SJSA1 (cell line): ENCODE measurements at places on chromosomes 6 and 20.

- no peaks in the 10 kb centered on the region for H3K27me3 ChIP-seq
- H3K27ac ChIP-seq = no peak overlapping the region
- DNase-seq = no peak
- H3K4me3 ChIP-seq = no peak overlapping the region
Observed at GRCh38 chr6:15915508-15916178, 213.2 kb upstream of the MYLIP start.

GRCh38 chr20:59378396-59378795 is 78.0 kb downstream of the EDN3 start:
- H3K4me1 ChIP-seq = no peaks in the 10 kb centered on the region
- no peaks in the 10 kb centered on the region for H3K36me3 ChIP-seq
- H3K27ac ChIP-seq = no peak overlapping the region
- peaks cover 4% of the 10 kb centered on the region; the same call in 1 of the 2 replicates for H3K27me3 ChIP-seq
- no peak for DNase-seq

- peaks cover 11% of the 10 kb centered on the region for H3K4me1 ChIP-seq
- no peaks in the 10 kb centered on the region for H3K36me3 ChIP-seq
- H3K27me3 ChIP-seq = no peaks in the 10 kb centered on the region
- H3K27ac ChIP-seq = no peak overlapping the region
Observed at GRCh38 chr6:140370976-140371870, 996.8 kb upstream of the CITED2 start.

- H3K4me1 ChIP-seq = no peaks in the 10 kb centered on the region
- H3K36me3 ChIP-seq = no peaks in the 10 kb centered on the region
- no peak overlapping the region for H3K4me3 ChIP-seq
- no peaks in the 10 kb centered on the region for H3K27me3 ChIP-seq
- H3K27ac ChIP-seq = no peak overlapping the region
Observed at GRCh38 chr20:13878566-13878965, 93.7 kb downstream of the NDUFAF5 start.

DNA sequence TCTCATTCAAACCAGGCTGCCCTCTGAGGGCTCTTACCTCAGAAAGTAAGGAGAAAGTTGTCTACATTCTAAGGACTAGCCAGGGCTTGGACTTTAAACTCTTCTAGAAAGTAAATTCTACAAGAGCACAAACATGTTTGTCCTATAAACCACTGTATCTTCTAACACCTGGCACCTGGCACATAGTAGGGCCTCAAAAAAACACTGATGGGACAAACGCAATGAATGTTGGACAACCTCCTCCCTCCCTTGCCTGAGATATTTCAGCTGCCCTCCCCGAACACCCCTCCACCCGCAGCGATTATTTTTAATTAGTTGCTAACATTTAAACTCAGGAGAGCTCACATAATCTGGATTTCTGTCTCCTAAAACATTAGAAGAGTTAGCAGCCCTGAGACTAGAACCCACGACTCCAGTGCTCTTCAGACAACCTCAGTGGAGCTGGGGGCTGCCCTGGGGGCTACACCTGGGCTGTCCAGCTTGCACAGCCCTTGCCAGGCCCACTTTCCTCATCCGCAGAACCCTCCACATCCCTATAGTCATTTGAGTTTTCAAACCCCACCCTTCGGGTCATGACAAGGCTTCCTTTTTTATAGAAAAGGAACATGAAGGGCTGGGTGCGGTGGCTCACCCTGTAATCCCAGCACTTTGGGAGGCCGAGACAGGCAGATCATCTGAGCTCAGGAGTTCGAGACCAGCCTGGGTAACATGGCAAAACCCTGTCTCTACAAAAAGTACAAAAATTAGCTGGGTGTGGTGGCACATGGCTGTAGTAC is 4.9 kb downstream of the HCK start:
- DNase-seq = no peak
- no peak overlapping the region for H3K4me3 ChIP-seq
- no peaks in the 10 kb centered on the region for H3K4me1 ChIP-seq
- no peak overlapping the region for H3K27ac ChIP-seq
- no peaks in the 10 kb centered on the region for H3K36me3 ChIP-seq

DNA sequence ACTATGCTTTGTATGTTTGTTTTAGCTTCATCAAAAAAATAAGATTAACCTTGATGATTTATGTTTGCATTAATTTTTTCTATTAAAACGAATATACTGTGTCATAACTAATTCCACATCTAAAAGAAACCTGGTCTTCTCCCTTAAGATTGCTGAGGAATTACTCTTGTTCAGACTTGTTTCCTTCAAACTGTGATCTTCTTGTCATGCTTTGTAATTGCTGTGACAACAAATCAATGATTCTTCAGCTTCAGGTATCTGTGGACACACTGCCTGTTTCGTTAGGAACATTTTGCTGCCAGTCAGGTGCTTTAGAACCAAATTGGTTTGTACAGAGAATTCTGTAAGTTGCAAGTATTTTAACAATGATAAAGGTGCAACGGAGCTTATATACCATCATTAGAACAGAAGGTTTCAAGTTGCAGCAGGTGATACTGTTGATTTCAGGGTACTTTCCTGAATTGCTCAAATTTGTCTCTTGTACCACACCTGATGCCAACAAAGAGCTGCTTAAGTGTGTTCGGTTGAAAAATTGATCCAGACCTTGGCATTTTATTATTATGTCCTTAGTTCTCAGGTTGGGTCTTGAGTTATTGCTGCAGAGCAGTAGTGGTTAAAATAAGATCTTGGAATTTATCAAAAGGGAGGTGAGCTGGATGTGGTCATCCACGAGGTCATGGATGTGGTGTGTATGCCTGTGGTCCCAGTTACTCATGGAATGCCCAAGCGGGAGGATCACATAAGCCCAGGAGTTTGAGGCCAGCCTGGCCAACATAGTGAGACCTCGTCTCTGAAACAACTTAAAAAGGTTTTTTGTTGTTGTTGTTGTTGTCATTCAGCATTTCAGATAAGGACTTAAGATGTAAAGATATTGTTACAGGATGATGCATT is 19.5 kb downstream of the SYTL3 start:
- no peak overlapping the region for H3K4me3 ChIP-seq
- peaks cover 4% of the 10 kb centered on the region for H3K4me1 ChIP-seq

DNA sequence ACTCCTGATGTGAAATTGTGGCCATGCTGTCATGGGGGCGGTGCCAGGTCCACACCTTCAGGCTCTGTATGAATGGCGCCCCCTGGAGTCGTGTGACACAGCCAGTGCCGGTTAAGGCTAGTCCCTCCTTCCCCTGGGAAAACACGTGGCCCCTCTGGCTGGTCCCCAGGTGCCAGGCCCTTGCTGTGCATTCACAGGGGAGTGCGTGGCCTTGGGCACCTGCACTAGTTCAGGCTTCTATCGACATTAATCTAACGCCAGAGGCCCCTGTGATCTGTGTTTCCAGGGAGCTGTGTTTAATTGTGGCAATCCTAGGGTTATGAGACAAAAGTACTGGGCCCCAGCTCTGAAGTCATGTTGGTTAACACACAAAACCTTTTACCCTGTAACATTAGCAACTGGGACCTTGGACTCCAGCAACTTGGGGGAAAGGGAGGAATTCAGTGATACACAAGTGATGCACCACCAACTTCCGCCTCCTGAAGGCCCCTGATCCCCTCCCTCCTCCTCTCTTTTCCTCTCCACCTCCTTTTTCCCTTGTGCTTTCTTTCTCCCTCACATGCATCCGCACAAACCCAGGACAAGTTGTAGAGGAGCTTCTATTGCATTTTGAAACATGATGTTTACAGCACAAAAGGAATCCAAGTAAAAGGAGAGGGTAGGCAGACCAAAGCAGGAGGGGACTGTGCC is 74.0 kb downstream of the SSR1 start:
- DNase-seq = peak; percentile 48
- no peak overlapping the region for H3K4me3 ChIP-seq
- peaks cover 37% of the 10 kb centered on the region for H3K36me3 ChIP-seq

GRCh38 chr20:57685146-57685758 is 24.6 kb downstream of the PMEPA1 start:
- no peaks in the 10 kb centered on the region for H3K4me1 ChIP-seq
- no peak overlapping the region for H3K27ac ChIP-seq
- H3K36me3 ChIP-seq = no peaks in the 10 kb centered on the region
- DNase-seq = no peak
- no peaks in the 10 kb centered on the region for H3K27me3 ChIP-seq

DNA sequence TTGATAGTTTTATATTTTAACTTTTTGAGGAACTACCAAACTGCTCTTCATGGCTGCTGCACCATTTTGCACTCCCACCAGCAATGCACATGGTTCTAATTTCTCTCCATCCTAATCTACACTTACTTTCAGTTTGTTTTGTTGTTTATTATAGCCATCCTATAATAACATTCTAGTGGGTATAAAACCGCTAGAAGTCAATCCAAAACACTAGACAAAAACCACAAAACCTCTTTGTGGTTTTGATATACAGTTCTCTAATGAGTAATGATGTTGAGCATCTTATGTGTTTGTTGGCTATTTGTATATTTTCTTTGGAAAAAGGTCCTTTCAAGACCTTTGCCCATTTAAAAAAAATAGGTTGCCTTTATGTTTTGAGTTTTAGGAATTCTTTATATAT is 5.6 kb downstream of the RPP21 start:
- H3K4me1 ChIP-seq = peaks cover 3% of the 10 kb centered on the region; the same call in 1 of the 2 replicates
- peaks cover 38% of the 10 kb centered on the region for H3K27me3 ChIP-seq
- no peak for DNase-seq
- H3K36me3 ChIP-seq = peaks cover 7% of the 10 kb centered on the region; the same call in 1 of the 2 replicates

- no peaks in the 10 kb centered on the region for H3K36me3 ChIP-seq
- H3K4me3 ChIP-seq = no peak overlapping the region
- H3K4me1 ChIP-seq = no peaks in the 10 kb centered on the region
- DNase-seq = no peak
- H3K27ac ChIP-seq = no peak overlapping the region
Observed at GRCh38 chr20:35238735-35239134, 12.2 kb downstream of the MMP24 start.

- no peak overlapping the region for H3K4me3 ChIP-seq
- H3K36me3 ChIP-seq = no peaks in the 10 kb centered on the region
- no peak for DNase-seq
- peaks cover 4% of the 10 kb centered on the region for H3K4me1 ChIP-seq
- no peak overlapping the region for H3K27ac ChIP-seq
Observed at GRCh38 chr6:167502471-167502870, 177.6 kb downstream of the TTLL2 start.

- no peaks in the 10 kb centered on the region for H3K27me3 ChIP-seq
- H3K36me3 ChIP-seq = no peaks in the 10 kb centered on the region
- H3K4me1 ChIP-seq = peaks cover 24% of the 10 kb centered on the region
- H3K4me3 ChIP-seq = no peak overlapping the region
- no peak for DNase-seq
Observed at GRCh38 chr6:129842881-129843409, 18.2 kb downstream of the TMEM244 start.

DNA sequence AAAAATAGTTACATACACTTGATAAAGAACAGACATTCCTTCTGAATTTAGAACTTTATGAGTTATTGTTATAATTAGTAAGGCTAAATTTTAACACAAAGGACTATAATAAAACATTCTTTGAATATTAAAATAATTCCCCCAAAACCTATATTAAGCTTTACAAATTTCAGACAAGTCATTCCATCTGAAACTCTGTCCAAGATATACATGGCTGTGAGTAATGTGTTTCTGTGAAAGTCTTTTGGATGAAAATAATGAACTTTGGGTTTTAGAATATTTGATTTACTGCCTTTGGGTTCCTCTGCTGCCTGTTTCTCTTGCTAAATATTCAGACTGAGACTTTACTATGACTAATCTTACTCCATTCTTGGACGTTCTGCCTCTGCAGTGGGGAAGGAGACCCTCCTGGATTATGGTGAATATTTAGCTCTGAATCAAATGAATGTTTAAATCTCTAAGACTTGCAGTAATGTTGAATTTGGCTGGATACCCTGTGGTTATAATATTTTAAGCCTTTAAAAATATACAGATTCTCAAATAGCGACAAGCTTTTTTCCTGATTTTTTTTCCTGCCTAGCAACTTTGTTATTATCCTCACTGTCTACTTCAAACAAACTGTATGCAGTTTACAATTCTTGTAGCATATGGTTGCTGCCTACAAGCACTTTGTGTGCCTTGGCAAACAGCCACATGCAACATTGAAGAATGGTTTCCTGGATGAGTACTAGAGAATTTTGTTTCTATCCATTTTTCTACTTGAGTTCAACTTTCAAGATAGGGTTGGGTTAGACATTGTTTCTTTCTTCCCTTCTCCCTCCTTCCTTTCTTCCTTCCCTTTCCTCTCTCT is 51.4 kb downstream of the TXLNB start:
- no peak overlapping the region for H3K4me3 ChIP-seq
- peak; percentile 36 for DNase-seq
- H3K27ac ChIP-seq = no peak overlapping the region

DNA sequence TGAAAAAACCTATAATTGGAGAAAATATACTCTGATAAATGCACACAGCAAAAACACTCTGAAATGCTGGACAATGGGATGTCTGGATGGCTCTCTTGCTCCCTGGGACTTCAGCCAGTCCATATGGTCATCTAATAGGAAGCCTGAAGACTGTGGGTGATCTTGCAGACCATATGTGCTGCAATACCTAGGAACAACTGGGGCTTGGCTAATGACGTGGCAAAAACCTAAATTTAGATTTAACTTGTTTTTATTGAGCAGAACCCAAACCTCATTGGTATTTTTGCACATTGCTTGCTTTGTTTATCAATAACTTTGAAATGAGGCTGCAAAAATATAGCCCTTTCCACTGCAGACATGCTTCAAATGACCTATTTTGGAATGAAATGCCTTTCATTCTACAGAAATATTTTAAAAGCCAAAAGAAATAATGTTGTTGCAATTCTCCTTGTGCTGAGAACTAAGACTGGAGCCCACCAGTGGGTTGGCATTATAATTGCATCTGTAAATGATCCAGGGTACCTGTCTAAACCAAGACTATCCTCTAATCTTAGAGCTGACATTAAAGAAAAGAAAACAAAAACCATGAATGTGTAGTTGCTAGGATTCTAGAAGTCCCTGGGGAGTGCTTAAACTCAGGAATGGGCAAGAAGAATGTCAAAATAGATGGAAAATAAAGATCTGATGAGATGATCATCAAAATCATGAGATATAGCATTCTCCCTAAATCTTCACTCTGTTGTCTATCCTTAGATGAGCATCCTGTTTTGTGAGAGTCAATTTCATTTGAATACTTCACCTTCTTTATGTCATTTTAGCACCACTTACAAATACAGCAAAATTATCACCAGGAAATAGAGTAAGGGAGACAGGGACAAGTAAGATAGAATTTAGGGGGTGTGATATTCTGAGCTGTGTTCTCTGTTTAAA is 152.1 kb upstream of the RIMS1 start:
- H3K4me3 ChIP-seq = no peak overlapping the region
- H3K27me3 ChIP-seq = no peaks in the 10 kb centered on the region; the same call in 1 of the 2 replicates
- H3K4me1 ChIP-seq = no peaks in the 10 kb centered on the region
- no peak overlapping the region for H3K27ac ChIP-seq

GRCh38 chr6:36035225-36035624 is 7.6 kb downstream of the MAPK14 start:
- H3K27ac ChIP-seq = no peak overlapping the region
- DNase-seq = no peak
- H3K36me3 ChIP-seq = peaks cover 3% of the 10 kb centered on the region
- no peak overlapping the region for H3K4me3 ChIP-seq
- no peaks in the 10 kb centered on the region for H3K4me1 ChIP-seq

DNA sequence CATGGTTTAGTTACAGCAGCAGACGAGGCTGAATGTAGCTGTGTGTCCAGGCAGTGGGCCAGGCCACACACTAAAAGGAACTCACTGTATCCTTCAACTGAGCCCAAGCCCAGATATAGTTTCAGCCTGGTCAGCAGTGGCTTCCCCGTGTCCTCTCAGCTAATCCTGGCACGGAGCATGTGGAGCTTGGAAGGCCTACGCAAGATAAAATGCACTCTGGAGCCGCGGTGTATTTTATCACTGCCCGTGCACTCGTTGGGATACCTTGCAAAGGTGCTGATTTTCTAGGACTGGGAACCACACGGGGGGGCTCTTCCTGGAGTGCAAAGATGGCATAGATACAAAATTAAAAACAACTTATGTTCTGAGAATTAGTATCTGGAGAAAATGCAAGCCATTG is 48.4 kb upstream of the IYD start:
- H3K4me3 ChIP-seq = no peak overlapping the region
- no peak for DNase-seq
- H3K27ac ChIP-seq = no peak overlapping the region
